ENCODE measurements at places on chromosomes 2 and 18. TPM values are rescaled to one million over a fixed set of nuclear protein-coding genes. Genes with fewer than 3 reads are reported as not detected.

FAM228B gene
- 144 TPM for total RNA-seq

DRC1 gene
- not detected for total RNA-seq

MAL gene
- not detected for total RNA-seq

HNRNPLL gene
- 10.6 TPM for total RNA-seq

WDR7 gene
- total RNA-seq: 13.5 TPM

GEN1 gene
- not detected for total RNA-seq

STAT4 gene
- 0.85 TPM for total RNA-seq

HOXD10 gene
- not detected for total RNA-seq

RAB6D gene
- total RNA-seq: not detected

HOXD11 gene
- not detected for total RNA-seq

FAM124B gene
- total RNA-seq: 13.3 TPM

NAT8 gene
- not detected for total RNA-seq

HRH4 gene
- total RNA-seq: not detected

LRRTM4 gene
- not detected for total RNA-seq

All from ascending aorta (tissue), 2 donors.